ENCODE measurements at places on chromosomes 7 and 10. TPM values are rescaled to one million over a fixed set of nuclear protein-coding genes. Genes with fewer than 3 reads are reported as not detected.

LRRD1 gene
- 0.19 TPM for polyA plus RNA-seq

SORBS1 gene
- 60.2 TPM for polyA plus RNA-seq

FGFR2 gene
- 23.6 TPM for polyA plus RNA-seq

ATP5MK gene
- 290 TPM for polyA plus RNA-seq

DPY19L1 gene
- 11.3 TPM for polyA plus RNA-seq

RBM33 gene
- polyA plus RNA-seq = 42.8 TPM

WDR37 gene
- 14.2 TPM for polyA plus RNA-seq

OPALIN gene
- polyA plus RNA-seq = not detected

VAX1 gene
- polyA plus RNA-seq = not detected

SLC26A5 gene
- polyA plus RNA-seq = 0.09 TPM

PRTFDC1 gene
- 34.3 TPM for polyA plus RNA-seq

MAGI2 gene
- 2.6 TPM for polyA plus RNA-seq

SRGN gene
- 34.5 TPM for polyA plus RNA-seq
